Kasumi-1 (cell line): ENCODE measurements at places on chromosomes 7 and 10.
A peak's percentile ranks its signal among the peaks of the same experiment; 100 is the strongest.

- no peak for DNase-seq
Measured at GRCh38 chr7:47421456-47421855, 160.5 kb downstream of the TNS3 start.

- no peak for DNase-seq
Measured at GRCh38 chr7:80275192-80275605, 140.6 kb downstream of the GNAI1 start.

DNA sequence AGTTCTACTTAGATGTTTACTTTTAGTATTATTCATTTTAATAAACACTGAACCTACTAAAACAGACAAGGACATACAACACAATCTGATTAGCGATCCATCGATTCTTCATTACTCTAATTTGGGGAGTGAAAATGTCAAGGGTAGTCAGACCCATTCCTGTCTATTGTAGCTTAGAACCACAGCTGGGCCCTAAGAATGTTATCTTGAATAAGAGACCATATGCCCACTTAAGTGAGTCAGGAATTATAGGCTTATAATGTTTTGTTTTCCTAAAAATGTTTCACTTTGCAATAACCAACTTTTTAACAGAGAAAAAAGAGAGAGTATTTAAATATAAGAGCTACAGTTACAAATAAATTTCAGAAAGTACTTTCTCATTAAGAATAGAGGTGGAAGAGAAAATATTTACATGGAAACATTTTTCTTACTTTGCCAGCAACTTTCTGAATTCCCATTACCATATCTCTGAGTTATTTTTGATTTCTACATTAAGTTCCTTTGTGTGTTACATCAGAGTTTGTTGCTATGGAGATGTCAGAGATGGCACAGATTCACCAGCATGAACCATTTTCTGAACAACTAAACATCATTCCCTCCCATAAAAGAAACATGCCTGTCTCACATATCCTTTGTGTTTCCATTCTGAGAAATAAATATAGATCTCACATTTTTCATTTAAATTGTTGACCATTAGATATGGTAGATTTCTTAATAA, 75.4 kb upstream of the SLC13A1 start:
- no peak for DNase-seq

GRCh38 chr7:159051916-159052315, 92.8 kb downstream of the VIPR2 start:
- no peak for DNase-seq

DNA sequence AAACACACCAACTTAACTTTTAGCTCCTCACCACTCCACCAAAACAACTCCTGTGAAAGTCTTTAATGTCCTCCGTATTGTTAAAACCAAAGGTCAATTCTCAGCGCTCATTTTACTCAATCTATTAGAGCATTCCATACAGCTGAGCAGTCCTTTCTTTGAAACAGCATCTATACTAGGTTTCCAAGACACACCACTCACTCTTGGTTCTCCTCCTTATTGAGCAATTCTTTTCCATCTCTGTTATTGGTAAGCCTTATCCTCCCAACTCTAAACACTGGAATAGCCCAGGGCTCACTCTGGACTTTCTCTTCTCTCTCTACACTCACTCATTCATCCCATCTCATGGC, 34.9 kb downstream of the COA1 start:
- DNase-seq, result no peak

- DNase-seq, result no peak
Measured at GRCh38 chr10:110762109-110762848, 109.4 kb upstream of the PDCD4 start.

DNA sequence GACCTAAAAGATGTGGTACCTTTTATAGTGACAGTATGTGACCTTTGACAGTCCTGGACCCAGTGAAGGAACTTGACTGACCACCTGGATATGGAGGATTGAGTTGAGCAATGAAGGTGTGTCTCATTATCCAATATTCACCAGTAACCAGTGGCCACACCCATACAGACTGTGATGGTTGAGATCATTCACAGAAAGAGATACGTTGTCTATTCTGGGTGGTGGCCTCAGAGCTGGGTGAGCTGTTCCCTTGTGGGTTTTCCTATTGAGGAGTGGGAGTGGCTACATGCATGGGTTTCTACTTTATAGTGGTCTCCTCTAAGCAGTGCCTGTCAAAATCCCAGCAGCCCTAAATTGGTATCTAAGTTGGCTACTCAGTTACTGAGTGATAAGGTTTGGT, 507.4 kb downstream of the SORCS3 start:
- no peak for DNase-seq

DNA sequence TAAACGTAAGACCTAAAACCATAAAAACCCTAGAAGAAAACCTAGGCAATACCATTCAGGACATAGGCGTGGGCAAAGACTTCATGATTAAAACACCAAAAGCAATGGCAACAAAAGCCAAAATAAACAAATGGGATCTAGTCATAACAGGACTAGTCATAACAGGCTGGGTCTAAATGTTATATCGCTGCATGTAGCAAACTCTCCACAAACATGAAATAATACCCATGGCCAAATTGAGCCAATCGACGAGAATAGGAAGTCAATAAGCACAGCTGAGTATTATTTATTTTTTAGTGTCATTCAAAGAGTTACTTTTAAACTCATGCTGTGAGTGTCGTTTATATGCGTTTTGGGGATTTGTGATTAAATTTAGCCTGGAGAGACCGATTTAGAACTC, 225.1 kb downstream of the TFEC start:
- DNase-seq, result no peak

- no peak for DNase-seq
Measured at GRCh38 chr10:4780782-4781181, 45.2 kb upstream of the AKR1E2 start.

GRCh38 chr7:157621131-157621681, 284.4 kb downstream of the DNAJB6 start:
- DNase-seq, result no peak

- DNase-seq, result peak; percentile 97
Measured at GRCh38 chr10:95741807-95742467, 14.0 kb upstream of the ENTPD1 start.

GRCh38 chr10:44385696-44386441, 972 bp upstream of the CXCL12 start:
- no peak for DNase-seq

- DNase-seq, result no peak
Measured at GRCh38 chr10:62960416-62960815, 144.2 kb upstream of the EGR2 start.
